Stimulated activated CD4-positive, alpha-beta T cell treated with anti-CD3 and anti-CD28 coated beads, TNF-alpha, amount 100 ng/mL, for 48 hours (primary cell): ENCODE measurements at places on chromosomes 2 and 18.

DNA sequence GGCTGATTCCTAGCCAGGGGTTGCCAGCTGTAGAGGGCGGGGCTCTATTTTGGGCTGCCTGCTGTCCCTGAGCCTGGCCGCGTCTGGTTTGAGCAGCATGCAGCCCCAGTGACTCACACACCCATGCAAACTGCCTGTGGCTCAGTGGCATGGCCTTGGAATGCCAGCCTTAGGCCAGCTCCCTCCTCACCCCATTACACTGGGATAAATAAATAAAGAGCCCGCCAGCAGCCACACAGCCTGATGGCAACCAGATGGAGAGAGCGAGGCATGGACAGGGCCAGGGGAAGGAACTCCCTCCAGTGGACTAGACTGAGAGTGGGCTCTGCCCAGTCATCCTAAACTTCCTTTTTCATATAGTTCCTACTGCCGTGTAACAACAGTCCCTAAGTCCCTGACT lies 18.3 kb downstream of the NHEJ1 start:
- no peak for DNase-seq

DNA sequence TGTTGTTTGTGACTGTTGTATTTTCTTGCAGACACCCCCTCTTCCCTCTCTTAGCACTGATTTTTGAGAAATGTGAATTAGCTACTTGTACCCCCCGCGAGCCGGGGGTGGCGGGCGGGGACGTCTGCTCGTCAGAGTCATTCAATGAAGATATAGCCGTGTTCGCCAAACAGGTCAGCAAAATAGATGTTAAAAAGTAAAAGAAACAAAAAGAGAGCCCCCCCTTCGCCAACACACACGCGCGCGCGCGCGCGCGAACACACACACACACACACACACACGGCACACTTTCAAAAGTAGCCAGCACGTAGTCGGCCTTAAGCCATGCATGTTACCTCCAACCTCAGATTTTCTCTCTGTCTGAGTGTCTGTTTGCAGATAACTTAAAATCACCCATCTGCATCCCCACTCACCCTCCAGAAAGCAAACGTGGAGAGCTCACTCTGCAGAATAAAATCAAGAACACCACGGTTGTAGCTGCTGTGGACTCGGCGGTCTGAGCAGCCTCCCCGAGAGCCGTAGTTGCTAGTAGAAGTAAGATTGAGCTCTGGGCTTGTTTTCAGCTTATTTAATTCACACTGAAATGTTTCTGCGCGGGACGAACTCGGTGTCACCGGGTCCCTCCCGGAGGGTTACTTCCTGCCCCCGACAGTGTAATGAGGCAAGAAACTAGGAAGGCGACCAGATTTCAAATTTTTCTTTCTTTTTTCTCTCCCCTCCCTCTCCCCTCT lies 5.1 kb downstream of the MEIS1 start:
- no peak for DNase-seq

DNA sequence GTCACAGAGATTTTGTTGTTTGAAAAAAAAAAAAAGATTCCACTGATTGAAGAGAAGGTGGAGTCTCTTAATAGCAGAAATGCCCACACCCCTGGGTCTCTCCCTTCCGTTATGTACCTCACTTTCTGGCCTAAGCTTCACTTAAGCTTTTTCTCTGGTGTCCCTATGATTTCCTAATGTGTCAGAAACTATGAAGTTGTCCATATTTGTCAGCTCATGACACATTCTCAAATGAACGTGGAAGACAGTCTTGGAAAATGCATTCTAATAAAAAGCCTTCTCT lies 5.4 kb upstream of the MALL start:
- no peak for DNase-seq

DNA sequence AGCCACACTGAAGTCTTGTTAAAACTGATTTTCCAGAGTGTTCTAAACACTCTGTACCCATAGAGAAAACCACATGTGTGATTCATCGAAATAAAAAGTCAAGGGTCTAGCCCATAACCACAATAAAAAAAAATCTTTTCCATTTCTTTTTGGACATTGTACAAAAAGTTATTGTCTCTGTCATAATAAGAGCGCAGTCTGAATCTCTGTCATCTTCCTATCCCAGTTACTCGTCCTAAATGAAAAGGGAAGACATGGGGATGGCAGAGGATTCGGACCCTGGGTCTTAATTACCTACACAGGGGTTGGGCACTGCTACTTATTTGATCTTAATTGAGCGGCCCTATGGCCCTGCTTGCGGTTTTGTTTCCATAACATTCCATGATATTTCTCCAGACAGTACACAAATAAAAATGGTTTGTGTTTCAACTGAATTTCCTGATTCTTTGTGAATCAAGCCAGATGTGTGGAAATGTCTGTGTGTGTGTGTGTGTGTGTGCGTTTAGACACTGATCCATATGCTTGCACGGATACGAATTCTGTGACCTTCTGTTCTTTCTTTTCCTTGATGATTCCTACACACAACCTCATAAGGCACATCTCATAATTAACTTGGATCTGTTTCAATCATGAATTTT lies 133.4 kb upstream of the SPATS2L start:
- no peak for DNase-seq

- DNase-seq, result no peak
Measured at GRCh38 chr2:113169002-113169530, 4.7 kb upstream of the PSD4 start.

DNA sequence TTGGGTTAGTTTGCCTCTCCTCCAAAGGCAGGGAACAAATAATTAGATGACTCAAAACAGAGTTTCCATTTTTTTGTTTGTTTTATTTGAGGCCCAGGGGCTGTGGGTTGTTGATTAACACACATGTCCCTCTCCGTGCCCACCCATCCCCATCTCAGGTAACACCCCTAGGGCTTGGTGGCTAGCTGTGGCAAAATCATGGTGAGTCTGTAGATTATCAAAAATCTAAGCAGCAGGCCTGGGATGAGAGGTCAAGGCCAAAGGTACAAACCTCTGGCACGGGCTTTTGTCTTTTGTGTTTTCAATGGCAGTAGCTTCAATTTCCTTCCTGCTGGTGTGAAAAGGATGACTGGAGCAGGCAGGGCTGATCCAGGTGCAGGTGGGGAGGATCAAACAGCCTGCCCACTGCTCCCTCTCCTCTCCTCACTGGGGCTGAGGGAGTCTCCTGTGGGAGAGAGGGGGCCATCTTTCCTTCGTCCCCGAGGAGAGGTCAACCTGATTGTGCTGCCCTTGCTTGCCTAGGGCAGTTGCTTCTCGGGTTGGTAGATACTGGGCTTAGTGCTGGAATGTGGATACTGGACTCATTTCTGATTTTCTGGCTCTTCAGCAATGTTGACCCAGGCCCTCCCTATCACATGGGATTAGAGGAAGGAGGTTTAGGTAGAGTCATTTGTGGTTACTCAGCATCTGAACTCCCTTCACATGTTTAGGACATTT lies 31.9 kb upstream of the EML4 start:
- no peak for DNase-seq

DNA sequence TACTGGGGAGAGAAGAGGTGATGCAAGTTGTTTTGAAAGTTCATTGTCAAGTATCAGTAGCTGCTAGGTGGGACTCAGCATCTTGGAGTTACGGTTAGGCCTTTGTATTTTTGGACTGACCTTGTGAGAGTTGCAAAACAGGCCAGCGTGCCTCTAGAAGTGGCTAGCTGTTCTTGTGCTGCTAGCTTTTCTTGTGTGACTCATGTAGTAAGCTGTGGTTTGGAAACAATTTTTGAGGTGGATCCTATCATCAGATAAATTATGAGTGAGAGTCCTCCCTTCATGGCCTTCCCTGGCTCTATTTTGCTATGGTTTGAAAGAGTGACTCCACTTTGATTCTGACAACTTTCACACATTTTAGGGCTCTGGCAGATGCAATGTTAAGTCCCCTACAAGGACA lies 409.2 kb upstream of the HS6ST1 start:
- DNase-seq, result no peak

DNA sequence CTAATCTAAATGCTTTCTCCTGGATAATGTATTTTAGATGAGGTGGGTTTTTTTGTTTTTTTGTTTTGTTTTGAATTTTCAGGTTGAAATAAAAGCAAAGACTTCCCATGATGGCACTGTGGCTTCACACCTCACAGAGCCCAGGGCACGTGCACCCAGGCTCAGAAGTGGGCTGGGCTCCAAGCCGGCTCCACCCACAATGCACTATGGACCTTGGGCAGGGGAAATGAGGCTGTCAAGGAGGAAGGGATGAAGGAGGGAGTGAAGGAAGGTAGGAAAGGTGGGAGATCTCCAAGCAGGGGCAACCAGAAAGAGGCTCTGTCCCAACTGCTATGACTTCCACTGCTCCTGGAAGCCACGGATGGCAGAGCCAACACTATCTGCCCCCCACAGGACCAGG lies 60.4 kb downstream of the BIN1 start:
- DNase-seq, result no peak

DNA sequence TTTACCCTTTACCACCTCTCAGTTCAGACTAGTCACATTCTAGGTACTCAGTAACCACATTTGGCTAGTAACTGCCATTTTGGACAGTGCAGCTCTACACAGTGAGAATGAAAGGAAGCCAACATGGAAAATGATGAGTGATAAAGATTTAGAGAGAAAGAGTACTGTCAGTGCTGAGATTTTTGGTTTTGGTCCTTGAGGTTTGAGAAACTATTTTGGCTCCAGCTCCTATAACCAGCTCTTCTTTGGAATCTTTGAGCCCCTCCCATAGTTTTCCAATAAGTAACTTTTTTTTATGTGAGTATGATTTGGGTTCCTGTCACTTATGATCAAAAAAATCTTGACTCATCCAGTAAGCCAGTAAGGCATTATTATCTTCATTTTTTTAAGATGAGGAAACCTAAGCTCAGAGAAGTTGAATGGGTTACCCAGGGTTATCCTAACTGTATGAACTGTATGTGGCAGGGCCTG lies 173.0 kb downstream of the BABAM2 start:
- no peak for DNase-seq
